Activated CD4-positive, alpha-beta memory T cell treated with anti-CD3 and anti-CD28 coated beads for 36 hours (primary cell): ENCODE measurements at places on chromosomes 7 and 10.

DNA sequence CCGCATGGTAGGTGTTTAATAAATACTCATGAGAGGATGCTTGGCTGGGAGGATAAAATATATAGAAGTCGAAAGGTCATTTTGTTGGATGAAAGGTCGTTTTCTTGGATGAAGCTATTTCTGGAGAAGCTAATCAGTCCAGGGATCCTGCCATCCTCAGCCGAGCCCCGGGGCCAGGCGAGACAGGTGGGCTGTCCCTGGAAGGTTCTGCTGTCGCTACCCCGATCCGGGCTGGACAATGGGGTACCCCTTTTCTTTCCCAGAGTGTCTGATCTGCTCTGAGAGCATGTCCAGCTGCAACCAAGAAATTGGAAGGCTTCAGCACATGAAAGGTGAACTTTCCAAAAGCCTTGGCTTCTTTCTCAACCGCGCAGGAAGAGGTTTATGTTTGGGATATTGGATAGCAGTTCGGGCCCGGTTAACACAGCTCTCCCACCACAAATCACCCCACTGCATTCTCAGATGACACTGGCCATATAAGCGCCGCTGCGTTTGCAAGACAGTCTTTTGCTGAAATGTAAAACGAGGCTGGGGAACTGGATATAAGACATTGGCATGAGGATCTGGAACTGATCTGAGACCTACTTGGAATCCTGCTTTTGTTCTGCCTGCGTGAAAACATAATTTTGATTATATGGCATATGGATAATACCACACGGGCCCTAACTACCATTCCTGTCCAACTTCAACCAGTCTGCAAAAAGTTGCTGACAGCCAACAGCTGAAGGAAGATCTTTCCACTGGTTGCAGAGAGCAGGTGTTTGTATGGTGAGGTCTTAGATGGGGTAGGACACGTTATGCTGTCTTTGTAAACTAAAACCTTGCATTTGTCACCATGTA, 31.2 kb upstream of the MSRB2 start:
- DNase-seq: no peak

- no peak for DNase-seq
Observed at GRCh38 chr10:10353326-10353868, 664.3 kb upstream of the CELF2 start.

DNA sequence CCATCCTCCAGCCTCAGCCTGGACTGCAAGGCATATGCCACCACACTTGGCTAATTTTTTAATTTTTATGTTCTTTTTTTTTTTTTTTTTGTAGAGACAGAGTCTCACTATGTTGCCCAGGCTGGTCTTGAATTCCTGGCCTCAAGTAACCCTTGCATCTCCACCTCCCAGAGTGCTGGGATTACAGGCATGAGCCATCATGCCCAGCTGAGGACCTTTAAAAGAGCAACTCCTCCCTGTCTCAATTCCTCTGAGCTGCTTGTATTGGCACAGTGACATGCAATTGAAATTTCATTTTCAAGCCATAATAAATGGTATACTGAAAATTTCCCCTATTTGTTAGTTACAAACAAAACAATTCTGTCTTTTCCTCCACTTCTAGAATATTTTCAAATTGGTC, 19.5 kb downstream of the DNAJB9 start:
- no peak for DNase-seq

DNA sequence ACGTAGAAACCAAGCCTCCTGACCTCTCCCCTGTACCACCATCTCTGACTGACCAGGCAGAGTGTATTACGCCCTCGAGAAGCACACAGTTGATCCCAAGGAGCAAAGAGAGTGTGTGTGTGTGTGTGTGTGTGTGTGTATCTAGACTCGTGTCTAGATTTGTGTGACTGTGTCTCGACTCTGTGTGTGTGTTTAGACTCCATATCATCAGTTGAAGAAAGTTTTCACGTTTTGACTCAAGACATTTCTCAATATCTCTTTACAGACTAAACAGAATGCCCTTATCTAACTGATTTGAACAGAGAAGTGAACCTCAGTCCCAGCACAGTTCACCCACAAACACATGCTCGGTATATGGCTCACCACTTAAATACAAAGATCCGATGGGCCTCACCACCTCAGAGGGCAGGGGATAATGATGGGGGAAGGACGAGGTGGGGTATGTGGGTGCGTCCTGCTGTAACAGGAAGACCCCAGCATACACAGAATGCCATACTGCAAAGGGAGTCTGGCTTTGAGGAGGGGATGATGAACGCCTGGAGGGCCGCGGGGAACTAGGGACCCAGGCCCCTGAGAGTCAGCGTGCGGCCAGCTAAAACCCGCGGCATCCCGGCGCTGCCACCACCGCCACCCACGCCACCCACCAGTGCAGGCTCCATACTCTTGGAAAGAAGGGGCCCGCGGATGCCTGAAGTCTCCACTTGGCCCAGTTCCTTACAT, 780 bp downstream of the ALDH18A1 start:
- peak; percentile 37 for DNase-seq

- no peak for DNase-seq
Observed at GRCh38 chr10:9126728-9127127, 1072.2 kb downstream of the GATA3 start.
